ENCODE measurements at places on chromosomes 11 and 22.

- no peak for DNase-seq
These were observed 24.1 kb downstream of the NEAT1 start for GRCh38 chr11:65446446-65447277.

DNA sequence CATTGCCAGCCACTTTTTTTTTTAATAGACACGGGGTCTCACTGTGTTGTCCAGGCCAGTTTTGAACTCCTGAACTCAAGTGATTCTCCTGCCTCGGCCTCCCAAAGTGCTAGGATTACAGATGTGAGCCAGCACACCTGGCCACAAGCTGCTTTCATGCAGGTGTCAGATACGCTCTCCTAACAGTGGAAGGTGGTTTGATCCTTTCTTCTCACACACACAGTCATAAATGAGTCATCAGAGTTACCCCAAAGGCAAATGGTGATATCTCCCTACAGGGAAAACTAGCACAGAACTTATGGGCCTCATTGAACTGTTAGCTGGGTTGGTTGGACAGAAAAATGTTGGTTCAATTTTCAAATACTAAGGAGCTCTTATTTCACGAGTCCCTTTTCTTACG, 38.2 kb upstream of the UBASH3B start:
- no peak for DNase-seq

DNA sequence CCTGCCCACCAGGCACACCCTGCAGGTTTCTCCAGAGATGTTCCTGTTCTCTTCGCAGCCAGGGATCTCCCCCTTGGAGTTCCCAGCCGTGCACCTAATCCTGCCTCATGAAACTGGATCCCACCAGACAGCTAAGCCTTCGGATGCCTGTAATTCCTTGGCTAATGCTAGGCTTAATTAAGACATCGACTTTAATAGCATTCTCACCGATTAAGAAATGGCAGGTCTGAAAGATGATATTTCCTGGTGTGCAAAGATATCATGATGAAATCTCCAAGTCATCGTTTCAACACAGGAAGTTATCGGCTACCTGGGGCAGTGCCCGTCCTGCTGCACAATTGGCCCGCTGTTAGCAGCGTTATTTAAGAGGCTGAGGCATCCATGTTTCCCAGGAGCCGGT, 41.5 kb upstream of the CCND1 start:
- no peak for DNase-seq

GRCh38 chr11:47915783-47916182, 64.6 kb upstream of the PTPRJ start:
- no peak for DNase-seq

- DNase-seq: no peak
These were observed 39.1 kb downstream of the MACROD1 start for GRCh38 chr11:64126796-64127195.

- no peak for DNase-seq
These were observed 4.6 kb downstream of the MYH9 start for GRCh38 chr22:36383110-36383581.

GRCh38 chr11:6646576-6646917, 9.1 kb downstream of the DCHS1 start:
- DNase-seq: no peak

DNA sequence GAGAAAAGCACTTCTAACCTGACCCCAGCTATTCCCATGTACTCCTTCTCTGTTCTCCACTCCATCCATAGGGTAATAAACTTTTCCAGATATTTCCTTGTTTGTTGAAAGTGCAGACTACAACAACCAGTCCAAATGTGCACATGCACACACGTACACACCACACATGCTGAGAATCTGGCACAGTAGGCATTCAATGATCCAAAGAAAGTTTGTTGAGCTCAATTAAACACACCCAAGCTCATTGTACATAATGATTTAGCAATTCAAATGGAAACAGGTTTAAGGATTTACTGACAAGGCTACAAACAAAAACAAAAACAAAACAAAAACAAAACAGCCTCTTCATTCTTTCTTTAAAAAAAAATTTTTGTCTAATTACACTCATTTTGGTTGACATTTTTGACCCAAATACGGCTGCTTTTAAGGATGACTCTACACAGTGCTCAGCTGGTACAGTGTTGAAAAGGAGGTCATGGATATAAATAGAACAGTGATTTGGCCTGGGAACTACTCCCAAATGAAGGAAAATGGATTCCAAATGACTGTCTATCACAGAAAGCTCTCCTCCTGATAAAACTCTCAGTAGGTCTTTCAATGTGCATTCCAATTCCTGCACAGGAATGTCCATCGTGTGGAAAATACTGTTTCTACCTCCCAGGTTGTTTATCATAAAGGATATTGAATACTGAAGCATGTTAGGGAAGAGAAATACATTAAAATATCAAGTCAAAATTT, 232.2 kb downstream of the GUCY1A2 start:
- DNase-seq: no peak

DNA sequence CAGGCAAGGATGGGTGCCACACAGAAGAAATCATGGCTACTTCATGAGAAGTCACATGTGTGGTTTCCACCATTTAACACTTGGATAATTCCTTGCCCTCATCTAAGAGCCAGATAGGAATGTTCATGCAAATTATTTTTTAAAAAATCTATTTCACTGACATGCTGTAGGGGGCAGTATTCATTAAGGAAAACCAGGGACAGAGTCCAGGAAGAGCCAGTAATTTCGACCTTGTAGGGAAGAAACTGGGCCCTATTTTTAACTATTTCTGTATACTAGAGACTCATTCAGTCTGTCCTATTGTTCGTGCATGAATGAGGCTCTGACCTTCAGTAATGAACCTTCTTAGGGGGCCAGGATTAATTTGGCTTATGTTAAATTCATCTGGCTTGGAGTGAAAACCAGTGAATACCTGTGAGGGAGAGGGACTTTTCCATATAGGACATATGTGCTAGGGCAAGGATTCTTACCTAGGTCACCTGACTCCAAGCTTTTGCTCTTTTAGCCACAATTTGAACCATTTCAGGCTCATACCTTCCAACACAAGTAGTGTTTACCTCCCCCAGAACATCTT, 192.7 kb downstream of the NAV2 start:
- no peak for DNase-seq
